Substantia nigra (tissue), 51 donors: ENCODE measurements at places on chromosomes 5 and 9.
A peak's percentile ranks its signal among the peaks of the same experiment; 100 is the strongest.

GRCh38 chr5:73968729-73969128 lies 342.7 kb downstream of the ARHGEF28 start:
- no peak for DNase-seq

- peak; percentile 78 for DNase-seq
Observed at GRCh38 chr9:134055981-134056461, 11.8 kb downstream of the BRD3 start.

DNA sequence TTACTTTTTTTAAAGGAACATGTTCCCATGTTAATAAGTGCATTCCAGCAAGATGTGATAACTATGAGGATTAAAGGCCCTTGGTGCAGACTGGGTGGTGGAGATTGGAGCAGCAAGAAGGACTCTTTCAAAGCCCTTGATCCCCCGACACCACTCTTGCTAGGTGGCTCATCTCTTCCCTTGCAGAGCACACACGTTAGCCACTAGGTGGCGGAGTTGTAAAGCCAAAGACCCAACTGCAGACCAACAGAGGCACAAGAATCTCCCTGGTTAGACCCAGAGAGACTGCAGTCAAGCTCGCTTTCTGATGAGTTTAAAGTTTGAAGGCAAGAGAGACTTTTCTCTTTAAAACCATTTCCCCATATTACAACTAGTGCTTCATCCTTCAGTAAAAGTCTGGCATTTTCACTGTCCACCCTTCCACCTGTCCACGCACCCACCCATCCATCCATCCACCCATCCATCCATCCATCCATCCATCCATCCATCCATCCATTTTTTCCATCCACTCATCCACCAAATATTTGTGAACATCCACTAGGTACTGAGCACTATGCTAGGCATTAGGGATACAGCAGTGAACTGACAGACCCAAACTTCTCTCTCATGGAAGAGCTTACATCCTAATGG lies 226.9 kb downstream of the MSX2 start:
- peak; percentile 18 for DNase-seq

DNA sequence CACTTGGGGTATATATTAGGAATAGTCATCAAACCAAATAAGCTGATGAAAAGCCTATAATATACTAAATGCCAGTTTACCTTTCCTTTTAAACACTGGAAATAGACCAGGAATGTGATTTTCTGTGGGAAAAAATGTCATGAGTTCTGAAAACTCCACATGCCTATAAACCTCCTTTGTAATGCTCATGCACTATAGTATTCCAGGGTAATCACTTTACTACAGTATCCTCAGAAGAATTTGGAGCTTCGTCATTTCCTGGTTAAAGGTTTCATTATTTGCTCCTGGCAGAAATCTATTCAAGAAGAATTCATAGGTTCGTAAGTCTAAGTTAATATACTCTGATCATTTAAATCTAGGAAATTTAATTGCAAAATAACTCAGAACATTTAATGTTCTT lies 1076.7 kb upstream of the DMAC1 start:
- no peak for DNase-seq

GRCh38 chr9:68637020-68637419 lies 68.0 kb upstream of the PIP5K1B start:
- no peak for DNase-seq

GRCh38 chr5:122668552-122668951 lies 106.3 kb upstream of the SNX2 start:
- no peak for DNase-seq

GRCh38 chr5:74638970-74639806 lies 1.3 kb downstream of the ENC1 start:
- DNase-seq: no peak

GRCh38 chr5:178590141-178590923 lies at the start of gene COL23A1:
Gene COL23A1, minus strand, starts transcription at chr5:178590393.
- no peak for DNase-seq

DNA sequence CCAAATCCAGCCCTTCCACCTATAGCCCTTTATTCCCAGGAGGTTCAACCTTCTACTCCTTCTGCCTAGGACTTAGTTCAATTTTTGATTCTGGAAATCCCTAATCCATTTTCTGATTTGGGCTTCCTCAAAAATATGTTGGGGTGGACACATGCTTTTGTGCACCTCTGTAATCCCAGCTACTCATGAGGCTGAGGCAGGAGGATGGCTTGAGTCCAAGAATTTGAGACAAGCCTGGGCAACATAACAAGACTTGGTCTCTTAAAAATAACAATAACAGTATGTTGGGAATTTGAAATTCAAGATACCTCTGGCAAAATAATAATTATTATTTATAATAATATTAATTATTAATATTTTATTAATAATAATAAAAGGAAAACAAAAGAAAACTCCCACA lies 188.7 kb upstream of the TLE4 start:
- DNase-seq: no peak

- no peak for DNase-seq
Observed at GRCh38 chr9:122579874-122580273, 3.3 kb downstream of the OR1L8 start.

- DNase-seq: no peak
Observed at GRCh38 chr9:77999231-77999631, 32.4 kb downstream of the GNAQ start.

DNA sequence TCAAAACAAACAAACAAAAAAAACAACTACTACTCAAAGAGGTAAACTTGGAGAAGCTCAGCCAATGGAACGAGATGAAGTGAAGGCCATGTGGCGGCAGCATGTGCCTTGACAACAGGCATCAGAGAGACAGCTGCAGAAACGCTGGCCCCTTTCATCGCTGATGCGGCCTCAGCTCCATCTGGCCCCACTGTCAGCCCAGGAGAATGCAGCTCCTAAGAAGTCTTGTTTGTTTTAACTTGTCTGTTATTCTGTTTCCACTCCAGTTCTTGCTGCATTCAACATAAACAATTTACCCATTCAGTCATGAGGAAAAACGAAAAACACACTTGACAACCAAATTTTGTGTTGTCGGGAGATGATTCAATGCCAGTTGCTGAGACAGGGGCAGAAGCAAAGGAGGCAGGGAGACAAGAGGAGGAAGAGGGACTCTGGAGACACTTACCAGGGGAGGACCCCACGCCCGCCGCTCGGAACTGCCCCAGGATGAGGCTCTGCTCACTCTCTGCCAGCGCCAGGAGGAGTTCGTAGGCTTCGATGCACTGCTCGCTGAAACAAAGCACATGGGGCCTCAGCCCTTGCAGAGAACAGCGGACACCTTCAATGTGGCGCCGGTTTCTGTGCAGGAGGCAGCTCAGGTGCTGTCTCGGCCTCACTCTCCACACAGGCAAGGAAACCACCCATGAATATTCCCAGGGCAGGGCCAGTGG lies 91.2 kb downstream of the DCP2 start:
- DNase-seq: no peak

GRCh38 chr5:171725205-171725601 lies 60.4 kb upstream of the SMIM23 start:
- DNase-seq: no peak

DNA sequence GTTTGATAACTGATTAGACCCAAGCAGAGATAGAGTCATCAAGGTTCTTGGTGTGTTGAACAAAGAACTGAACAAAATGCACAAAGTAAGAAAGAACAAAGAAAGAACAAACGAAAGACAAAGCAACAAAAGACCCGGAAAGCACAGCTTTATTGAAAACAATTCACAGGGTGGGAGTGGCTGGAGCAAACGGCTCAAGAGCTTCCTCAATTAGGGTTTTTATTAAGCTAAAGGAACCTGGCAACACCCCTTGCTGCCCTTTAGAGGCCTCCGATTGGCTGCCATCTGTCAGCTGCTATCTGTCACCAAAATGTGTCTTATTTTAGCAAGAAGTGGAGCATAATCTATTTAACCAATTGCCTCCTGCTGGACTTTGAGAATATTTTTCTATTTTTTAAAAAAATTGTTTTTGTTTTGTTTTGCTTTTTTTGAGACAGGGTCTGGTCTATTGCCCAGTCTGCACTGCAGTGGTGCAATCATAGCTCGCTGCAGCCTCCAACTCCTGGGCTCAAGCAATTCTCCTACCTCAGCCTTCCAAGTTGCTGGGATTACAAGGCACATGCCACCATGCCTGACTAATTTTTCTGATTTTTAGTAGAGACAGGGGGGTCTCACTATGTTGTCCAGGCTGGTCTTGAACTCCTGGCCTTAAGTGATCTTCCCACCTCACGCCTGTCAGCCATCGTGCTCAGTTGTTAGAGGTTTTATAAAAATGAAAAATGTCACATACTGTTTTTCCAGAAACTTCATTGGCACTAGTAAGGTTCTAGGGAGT lies 7.7 kb upstream of the ABO start:
- no peak for DNase-seq

DNA sequence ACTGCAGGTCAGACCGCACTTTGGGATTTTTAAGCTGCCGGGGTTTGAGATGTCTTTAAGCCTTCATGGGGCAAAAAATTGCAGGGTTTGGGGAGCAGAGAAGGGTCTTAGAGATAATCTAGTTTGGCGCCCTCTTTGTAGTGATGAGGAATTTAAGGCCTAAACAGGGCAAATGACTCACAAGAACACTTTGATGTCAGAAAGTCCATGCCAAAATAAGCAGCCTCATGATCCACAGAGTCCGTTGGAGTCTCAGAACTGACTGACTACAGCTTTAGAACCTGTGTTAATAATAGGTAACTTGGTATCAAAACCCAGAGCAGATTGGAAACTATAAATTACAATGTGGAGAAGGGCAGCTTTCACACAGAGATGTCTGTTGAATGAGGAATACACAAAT lies 35.9 kb upstream of the PTGS1 start:
- no peak for DNase-seq

DNA sequence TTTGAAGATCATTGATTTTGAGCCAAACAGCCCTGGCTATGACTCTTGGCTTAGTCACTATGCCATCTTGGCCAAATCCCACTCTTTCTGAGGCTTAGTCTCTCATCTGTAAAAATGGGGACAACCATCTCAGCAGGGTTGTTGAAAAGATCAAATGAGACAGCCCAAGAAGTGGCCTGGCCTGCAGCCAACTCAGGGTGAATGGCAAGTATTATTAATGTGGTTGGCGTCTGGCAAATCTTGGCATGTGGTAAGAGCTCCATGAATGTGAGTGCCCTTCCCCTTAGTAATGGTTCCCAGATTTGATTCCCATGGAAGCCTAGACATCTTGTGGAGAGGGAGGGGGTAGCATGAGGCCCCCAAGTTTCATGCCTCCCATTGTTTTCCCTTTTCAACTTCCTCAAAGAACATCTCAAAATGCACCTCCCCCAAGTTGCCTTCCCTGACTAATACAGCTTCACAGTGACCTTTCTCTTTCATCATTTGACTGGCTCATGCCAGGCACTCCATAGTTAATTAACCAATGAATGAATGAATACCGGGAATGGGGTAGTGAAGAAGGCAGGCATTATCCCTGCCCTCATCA lies 11.8 kb upstream of the TGFBI start:
- peak; percentile 43 for DNase-seq

- DNase-seq: no peak
Observed at GRCh38 chr9:71830929-71831328, 62.6 kb upstream of the CEMIP2 start.

DNA sequence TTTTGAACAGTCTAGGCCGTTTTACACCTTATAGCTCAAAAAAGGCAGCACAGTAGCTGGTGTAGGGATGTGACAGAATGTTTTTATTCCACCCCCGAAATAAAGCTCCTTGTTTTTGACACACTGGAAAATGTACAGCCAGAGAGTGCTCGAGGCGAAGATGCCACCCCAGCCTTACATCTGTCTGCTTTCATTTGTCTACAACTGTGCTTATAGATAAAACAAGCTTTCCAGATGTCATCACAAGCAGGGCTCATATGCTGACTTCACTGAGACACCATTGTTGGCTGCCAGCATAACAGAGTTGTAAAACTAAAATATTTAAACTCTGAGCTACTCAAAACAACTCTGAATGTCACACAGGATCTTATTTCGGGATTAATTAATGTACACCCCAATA lies 386.3 kb downstream of the BNC2 start:
- no peak for DNase-seq

DNA sequence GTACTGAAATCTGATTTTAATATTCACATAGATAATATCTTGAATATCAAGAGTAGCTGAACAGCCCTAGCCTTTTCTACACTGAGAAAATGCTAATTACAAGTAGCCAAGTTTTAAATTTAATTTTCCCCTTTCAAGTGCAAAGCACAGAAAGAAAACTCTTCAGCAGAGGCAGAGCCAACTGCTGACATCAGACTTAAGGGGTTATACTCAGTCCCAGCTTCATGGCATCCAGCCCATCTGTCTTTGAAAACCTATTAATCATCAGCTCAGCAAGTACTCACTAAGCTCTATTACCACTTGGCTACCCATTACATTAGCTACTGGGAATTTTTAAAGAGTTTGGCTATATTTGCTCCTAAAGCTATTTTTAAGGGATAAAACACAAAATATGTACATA lies 220.5 kb downstream of the SLC12A2 start:
- DNase-seq: no peak
